ENCODE measurements at places on chromosomes 11 and 22. TPM values are rescaled to one million over a fixed set of nuclear protein-coding genes. Genes with fewer than 3 reads are reported as not detected.

The OR56A1 gene
- total RNA-seq, result not detected

The FDXACB1 gene
- 1.1 TPM for total RNA-seq

DNA sequence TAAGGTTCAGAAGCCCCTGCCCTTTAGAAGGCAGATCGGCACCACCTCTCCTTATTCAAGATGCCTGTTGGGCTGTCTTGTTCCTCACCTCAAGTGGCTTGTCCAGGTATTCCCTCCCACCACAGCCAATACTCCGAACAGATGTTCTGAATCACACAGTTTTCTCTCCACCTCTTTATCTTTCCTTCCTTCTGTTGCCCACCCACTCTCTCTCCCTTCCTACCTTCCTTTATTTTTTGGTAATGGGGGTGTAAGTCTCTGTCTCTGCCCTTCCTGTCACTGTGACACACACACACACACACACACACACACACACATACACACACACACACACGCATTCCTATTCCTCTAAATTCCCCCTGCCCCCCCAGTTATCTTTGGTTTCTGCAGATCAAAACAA, 8.4 kb downstream of the BEST1 start:
- no peak for DNase-seq

GRCh38 chr22:32979606-32980005, 78.6 kb downstream of the SYN3 start:
- DNase-seq, result no peak

The C22orf31 gene
- not detected for total RNA-seq

DNA sequence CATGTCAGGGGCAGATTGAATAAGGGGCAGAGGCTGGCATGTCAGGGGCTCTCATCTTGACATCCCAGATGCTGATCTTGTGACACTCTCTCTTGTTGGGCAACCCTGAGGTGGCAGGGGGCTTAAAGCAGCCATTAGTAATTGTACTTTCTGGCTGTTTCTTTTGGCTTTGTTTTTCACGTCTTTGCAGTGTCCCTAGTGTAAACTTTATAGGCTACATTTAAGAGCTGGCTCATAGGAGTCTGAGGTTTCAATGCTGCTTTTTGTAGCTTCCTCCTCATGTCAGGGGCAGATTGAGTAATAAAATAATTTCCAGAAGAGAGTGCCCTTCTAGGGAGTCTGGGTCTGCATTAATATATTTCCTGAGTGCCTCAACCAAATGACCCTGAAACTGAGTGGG, 86.1 kb downstream of the RAB38 start:
- no peak for DNase-seq

DNA sequence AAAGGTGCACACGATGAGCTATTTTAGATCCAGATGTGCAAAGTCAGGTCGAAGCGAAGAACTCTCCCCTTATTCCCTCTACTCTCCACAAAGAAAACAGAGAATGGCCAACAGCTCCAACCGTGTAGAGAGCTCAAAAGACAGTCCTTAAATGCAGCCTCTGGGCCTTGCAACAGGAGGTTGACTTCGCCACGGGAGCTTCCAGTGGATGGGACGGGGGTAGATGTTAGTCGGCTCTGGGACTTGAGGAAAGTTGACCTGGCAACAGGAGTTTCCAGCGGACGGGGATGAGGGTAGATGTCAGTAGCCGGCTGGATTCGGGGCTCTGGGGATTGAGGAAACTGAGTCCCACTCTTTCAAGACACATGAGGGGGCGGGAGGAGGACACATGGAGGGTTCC, 450.4 kb downstream of the BRD1 start:
- DNase-seq, result no peak

The RAB3IL1 gene
- 10.7 TPM for total RNA-seq

The SMC1B gene
- total RNA-seq, result not detected

- DNase-seq, result peak; percentile 26
Observed at GRCh38 chr22:32020117-32020516, 22.9 kb upstream of the SLC5A1 start.

GRCh38 chr22:44143105-44143474, 37.6 kb upstream of the PARVG start:
- no peak for DNase-seq

DNA sequence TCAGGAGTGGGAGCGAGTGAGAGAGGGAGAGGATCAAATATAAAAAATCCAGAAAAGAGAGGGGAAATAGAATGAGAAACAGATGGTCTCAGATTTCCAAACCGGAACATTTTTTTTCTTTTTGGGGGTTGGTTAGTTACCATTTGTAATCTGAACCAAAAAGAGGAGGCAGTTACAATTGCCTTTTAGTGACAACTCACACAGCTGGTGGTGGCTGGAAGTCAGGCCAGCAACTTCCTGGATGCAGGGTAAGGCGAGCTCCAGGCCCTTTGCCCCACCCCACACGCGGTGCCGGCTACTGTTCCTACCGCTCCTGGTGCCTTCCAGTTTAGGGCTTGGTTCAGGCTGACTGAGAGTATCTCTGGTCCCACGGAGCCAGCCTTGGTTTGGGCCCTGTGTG, 21.0 kb upstream of the UBASH3B start:
- no peak for DNase-seq

DNA sequence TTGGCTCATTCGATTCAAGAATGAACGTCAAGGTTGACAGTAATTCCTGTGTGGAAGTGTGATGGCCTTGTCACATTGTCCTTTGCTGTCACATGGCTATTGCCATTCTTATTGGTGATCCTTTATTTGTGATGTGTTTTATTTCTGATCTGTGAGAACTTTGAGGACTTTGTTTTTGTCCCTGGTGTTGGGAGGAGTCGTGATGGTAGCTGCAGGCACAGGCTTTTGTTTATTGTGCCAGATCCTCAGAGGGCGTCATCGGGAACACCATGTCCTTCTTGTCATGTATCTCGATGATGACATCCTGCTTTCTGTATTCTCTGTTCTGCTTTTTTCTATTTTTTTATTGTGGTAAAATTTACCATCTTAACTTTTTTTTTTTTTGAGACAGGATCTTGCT, 5.6 kb downstream of the PICK1 start:
- no peak for DNase-seq

The PRG3 gene
- not detected for total RNA-seq

GRCh38 chr11:17244046-17244445, 32.5 kb upstream of the NUCB2 start:
- no peak for DNase-seq

DNA sequence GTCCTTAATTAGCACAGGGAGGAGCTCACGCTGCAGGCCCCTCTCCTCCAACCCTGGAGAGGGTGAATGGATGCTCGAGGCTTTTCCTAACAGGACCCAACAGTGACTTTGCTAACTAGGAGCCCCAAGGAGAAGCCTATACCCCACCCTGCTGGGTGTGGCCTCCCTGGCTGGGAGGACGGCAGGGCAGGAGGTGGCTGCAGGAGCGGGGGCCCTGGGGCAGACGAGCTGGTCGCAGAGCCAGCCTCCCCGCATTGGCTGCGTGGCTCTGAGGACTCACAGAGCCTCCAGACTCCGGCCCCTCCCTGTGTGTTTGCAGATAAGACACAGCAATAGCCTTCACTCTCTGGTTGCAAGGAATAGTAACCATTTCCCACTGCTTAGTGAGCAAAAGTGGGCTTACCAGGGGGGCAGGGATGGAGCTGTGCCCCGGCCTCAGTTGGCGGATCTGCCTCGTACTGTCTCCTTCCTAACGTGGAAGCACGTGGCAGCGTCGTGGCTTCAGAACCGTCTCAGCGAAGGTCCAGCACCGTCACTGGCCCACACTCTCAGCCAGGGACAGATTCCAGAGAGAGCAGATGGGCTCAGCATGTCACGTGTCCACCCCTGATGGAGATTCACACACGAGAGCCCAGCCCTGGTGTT, 1087.5 kb downstream of the BRD1 start:
- DNase-seq, result no peak

The PIWIL4 gene
- total RNA-seq, result 0.79 TPM

The DNAL4 gene
- 12.0 TPM for total RNA-seq

- DNase-seq, result no peak
Observed at GRCh38 chr11:4071914-4072313, 22.7 kb upstream of the RRM1 start.

DNA sequence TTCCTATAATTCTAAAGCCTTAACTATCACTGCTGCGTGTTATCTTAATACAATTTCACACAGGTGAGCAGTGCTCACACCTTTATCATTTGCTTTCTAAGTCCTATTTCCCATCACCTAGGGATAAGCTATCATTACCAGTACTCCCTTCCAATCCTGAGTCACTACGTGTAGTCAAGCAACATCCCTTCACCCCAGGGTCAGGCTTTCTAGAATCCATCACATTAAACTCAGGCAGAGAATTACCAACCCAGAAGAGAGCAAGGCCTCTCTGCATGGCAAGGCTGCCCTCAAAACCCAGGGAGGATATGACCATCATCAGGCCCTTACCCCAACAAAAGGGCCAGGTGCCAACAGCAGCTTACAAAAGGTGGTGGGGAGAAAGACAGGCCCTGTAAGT, 9.8 kb downstream of the PACSIN2 start:
- no peak for DNase-seq

DNA sequence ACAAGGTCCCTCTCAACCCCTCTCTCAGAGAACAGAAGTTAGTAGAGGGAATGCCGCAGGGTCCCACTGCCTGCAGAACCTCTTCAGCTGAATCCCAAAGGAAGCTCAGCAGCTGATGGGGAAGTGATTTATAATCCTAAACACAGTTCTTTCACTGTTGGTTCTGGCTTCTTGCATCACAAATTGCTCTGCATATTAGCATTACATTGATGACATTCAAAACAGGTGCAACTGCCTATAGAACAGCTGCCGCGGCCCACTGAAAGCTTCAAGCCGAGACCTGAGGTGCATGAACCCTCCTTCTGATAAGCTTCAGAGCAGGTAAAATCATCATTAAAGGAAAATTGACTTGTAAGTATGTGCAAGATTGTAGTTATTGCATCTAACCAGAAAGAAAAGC, 75.2 kb upstream of the KIRREL3 start:
- DNase-seq, result no peak

The OTOG gene
- not detected for total RNA-seq

The AASDHPPT gene
- total RNA-seq, result 33.1 TPM

DNA sequence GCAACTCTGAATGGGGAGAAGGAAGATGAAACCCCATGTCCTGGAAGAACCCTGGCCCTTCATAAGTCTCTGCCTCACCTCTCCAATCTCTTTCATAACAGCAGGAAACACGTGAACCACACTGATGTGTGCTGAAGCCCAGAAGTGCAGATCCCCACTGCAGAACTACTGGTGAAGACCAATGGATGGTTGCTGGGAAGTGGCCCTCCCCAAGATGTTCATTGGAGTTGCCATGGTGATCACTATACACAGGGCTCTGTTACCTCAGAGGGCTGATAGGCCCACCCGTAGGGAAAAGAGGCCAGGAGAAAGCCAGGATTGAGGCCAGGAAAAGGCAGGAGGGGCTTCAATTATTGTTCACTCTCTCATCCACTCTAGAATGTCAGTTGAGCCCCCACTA, 11.6 kb downstream of the TST start:
- peak; percentile 42 for DNase-seq

GRCh38 chr22:19674929-19675253, 39.4 kb upstream of the SEPTIN5 start:
- DNase-seq, result no peak

GRCh38 chr11:8910649-8911026, 351 bp upstream of the AKIP1 start:
- DNase-seq, result no peak

The FEN1 gene
- 8.3 TPM for total RNA-seq

- DNase-seq, result peak; percentile 15
Observed at GRCh38 chr11:91248199-91248807, 976.3 kb upstream of the FAT3 start.

The PLEKHA7 gene
- total RNA-seq, result 1.1 TPM

DNA sequence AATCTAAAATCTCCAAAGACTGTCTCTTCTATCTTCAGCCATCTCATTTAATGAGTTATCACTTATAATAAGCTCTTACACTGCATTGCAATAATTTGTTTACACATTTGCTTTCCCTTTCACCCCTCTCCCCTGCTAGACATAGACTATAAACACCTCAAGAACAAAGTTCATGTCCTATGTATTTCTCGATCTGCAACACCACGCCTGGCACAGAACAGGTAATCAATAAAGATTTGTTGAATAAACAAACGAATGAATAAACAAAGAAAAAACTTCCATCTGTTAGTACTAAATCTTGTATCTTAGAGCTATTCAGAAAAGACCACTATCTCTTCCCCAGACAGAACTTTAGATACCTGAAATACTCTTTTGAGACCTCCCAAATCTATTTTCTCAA, 77.6 kb downstream of the PAK1 start:
- DNase-seq, result no peak

- no peak for DNase-seq
Observed at GRCh38 chr11:64198511-64198910, 8.0 kb upstream of the FERMT3 start.

The RFPL2 gene
- not detected for total RNA-seq

DNA sequence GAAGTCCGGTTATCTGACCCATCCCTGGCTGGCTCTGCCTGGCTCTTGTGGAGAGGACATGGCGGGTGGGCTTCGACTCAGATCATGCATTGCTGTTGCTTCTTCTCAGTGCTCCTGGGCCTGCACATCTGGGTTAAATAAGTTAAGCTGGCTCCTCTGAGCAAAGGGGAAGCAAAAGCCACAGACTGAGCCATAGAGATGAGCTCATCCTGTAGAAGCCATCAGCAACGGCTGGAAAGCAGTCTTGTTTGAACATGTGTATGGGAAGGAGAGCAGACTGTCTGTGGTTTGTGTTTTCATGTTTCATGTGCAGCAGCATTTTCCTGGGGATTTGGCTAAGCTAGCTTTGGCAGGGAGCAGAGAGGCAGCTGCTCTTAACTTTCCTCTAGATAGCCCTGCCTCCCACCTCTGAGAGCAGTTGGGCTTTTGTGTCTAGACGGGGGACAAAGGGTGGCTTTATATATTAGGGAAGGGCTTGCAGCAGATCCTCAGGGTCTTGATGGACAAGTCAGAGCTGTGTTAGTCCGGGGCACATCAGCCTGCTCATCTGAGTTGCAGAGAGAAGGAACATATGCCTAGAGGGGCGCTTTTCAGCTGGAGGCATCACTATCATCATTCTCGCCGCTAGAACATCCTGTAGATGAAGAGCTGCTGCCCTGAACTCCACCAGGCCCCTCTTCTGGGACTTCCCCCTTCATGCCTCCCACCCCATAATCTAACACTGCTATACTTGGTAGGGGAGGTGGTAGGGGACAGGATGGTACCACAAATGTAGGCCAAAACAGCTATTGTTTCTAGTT, 14.9 kb downstream of the DCPS start:
- peak; percentile 70 for DNase-seq

DNA sequence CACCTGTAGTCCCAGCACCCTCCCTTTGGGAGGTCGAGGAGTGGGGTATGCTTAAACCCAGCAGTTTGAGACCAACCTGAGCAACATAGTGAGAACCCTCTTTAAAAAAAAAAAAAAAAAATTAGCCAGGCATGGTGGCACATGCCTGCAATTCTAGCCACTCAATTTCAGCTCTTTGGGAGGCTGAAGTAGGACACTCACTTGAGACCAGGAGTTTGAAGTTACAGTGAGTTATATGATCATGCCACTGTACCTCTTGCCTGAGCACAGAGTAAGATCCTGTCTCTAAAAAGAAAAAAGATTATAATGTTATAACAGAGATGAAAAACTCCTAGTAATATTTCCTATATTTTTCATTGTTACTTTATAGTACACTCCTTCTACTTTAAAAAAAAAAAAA, 23.9 kb downstream of the PIK3C2A start:
- no peak for DNase-seq
